ENCODE measurements at places on chromosomes 1 and 21. TPM values are rescaled to one million over a fixed set of nuclear protein-coding genes. Genes with fewer than 3 reads are reported as not detected.
A peak's percentile ranks its signal among the peaks of the same experiment; 100 is the strongest.

DNA sequence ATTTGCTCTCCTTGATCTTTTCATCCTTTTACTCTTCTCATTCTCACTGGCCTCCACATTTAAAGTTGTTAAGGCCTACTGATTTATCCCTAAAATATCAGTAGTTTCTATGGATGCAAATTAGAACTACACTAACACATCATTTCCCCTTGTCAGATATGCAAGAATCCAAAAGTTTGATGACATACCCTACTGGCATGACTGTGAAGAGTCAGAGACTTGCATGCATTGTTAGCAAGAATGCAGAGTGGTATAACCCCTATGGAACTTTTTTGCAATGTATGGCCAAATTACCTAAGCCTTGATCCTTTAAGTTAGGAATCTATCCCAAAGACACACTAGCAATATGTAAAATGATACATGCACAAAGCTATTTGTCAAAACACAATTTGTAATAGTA is 23.6 kb upstream of the HIVEP3 start:
- no peak for DNase-seq

- DNase-seq, result no peak
Measured at GRCh38 chr1:97412166-97412565, 508.7 kb downstream of the DPYD start.

DNA sequence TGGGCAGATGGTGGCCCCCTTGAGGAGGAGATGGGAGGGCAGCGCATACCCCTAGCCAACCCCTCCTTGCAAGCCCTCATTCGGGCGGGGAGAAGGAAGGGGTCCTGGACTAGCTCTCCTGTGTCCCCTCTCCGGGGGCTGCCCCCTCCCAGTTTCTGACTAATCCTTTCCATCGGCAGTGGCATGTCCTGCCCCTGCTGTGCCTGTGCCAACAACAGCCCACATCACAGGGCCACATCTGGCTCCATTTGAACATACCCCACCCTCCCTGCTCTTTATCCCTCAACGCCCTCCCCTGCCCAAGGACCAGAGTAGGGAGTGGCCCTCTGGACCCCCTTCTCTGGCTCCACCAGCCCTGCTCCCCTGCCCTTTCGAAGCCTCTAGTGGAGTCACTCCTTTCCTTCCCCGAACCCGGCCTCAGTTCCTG is 11.0 kb upstream of the LMNA start:
- DNase-seq, result no peak

DNA sequence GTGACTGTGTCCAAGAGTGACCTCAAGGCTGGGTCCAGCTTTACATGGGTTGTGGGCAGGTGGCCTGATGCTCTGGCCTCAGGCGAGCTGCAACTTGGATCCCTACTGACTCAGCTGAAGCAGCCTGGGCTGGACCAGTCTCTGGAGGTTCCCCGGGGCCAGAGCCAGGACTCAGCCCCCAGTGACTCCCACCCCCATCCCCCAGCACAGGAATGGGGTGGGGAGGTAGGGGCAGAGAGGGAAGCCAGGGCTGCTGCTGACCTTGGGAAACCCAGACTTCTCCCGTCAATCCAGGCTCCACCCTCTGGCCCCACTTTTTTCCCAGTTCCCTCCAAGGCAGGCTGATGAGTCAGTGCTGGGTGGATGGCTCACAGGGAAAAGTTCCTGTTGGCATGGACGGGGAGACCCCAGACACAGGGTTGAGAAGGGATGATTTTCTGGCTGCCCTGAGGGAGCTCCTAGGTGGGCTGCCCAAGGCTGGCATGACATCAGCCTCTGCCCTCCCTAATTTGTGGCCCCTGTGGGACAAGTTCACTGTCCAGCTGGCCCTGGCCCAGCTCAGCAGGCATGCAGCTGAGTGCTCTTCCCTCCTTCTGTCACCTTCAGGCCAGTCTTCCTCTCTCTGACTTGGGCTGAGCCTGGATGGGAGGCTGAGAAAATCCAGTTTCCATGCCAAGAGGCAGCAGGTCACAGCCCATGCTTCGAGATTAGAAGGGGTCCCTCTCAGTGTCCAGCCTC is 2.2 kb downstream of the ZC3H12A start:
- DNase-seq, result peak; percentile 71

GRCh38 chr1:205484985-205485967 is 19.2 kb upstream of the CDK18 start:
- DNase-seq, result peak; percentile 68

DNA sequence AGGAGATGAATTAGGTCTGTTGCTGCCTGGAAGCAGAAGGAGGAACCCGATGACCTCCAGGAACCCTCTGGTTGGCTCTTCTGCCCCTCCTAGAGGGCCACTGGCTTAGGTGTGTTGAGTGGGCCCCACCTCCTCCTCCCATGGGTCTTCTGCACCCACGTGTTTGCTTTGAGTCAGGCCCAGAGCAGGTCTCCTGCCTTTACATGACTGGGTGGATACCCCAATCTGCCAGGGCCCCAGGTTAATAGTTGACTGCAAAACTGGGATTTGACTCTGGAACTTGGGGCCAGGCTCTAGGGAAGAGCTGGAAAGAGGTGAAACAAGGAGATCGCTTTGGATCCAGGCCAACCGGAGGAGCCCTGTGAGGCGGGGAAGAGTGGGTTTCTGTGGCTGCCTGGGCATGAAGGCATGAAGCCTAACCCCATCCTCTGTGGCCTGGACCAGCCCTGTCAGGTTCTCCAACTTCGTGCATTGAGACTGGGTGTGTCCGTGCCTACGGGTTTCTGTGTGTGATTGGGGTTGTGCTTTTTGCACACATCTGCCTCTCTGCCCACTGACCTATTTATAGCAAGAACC is 7.8 kb upstream of the LAD1 start:
- peak; percentile 33 for DNase-seq

DNA sequence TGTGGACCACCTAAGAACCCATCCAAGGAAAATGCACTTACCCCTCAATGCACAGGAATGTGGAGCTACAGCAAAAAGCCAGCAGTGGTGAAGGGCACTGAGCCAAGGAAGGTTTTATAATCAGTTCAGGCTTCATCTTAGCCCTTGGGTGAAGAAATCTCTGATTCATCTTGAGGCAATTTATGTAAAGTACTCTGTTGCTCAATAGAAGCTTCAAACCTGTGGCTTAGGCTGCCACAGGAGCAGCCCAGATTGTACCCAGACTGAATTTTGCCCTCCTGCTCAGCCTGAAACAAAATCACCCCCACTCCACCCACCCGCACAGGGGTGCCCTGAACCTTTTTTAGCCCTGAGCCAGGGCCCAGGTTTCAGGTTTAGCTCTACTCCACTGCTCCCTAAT is at the start of gene S100A12:
TSS of gene S100A12 (minus strand) at position 111 of the 400 bp plus-strand sequence. CDS start 1,029 bp downstream, outside the sequence.
- DNase-seq, result no peak

GRCh38 chr1:170265234-170265633 is 119.5 kb downstream of the NTMT2 start:
- no peak for DNase-seq

DNA sequence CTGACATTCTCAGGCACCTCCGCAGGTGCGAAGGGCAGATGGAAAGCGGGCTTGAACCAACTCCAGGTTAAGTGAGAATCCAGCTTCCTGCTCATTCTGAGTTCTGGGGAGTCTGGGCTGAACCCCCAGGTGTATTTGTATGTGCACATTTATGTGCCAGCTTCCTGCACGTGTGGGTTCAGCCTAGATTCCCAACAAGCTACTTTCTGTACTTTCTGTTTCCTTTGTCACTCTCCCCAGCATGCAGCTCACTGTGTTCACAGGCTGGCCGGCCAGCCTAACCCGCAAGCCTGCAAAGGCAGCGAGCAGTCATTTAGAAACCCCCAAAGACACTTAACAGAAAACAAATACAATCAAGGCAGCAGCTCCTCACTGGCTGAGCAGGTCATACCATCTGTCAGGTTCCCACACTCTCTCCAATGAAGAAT is 1.3 kb upstream of the IL19 start:
- DNase-seq, result no peak

The GPX7 gene
- 3.9 TPM for total RNA-seq

The LRRIQ3 gene
- 0.43 TPM for total RNA-seq

The CLCA4 gene
- total RNA-seq, result not detected

The RPS8 gene
- total RNA-seq, result 674 TPM

The BEND5 gene
- total RNA-seq, result 5.0 TPM

The AGBL4 gene
- 0.16 TPM for total RNA-seq
